ENCODE measurements at places on chromosomes 13 and 19. TPM values are rescaled to one million over a fixed set of nuclear protein-coding genes. Genes with fewer than 3 reads are reported as not detected.

Gene LHB
- total RNA-seq = not detected

Gene PDS5B
- total RNA-seq = 26.7 TPM

Gene KLC3
- 0.18 TPM for total RNA-seq

DNA sequence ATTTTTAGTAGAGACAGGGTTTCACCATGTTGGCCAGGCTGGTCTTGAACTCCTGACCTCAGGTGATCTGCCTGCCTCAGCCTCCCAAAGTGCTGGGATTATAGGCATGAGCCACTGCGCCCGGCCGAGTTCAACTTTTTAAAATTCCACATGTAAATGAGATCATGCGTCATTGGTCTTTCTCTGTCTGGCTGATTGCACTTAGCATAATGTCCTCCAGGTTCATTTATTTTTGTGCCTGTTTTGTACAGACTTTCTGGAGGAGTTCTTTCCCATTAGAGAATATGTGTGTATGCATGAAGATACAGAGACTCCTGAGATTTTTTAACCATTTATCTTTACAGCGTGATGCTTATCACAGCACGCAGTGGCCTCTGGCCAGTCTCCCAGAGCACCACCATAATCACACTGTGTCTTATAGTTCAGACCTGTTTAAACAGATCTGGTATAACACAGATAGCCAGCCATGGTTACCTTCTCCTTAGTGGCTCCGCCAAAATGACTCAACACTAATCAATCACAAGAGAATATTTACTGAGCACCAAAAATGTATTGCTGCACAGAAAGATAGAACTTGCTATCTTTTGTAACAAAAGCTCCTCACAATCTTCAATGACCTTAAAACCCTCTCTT lies 11.4 kb upstream of the STARD13 start:
- no peak for DNase-seq

DNA sequence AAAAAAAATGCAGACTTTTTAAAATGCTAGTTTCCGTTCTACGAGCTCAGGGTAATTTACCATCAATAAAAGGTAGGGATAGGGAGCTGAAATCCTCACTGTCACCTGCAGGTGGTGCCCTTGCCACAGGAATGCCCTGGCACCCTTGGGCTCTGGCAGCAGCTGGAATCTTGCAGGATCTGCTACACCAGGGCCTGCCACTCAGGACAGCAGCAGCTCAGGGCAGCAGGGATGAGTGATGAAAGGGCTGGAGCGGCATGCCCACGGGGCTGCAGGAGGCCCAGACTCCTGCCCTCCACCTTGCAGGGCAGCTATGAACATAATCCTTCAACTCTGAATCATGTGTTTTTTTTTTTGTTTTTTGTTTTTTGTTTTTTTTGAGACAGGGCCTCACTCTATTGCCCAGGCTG lies 54.0 kb downstream of the GNG7 start:
- peak; percentile 74 for DNase-seq

DNA sequence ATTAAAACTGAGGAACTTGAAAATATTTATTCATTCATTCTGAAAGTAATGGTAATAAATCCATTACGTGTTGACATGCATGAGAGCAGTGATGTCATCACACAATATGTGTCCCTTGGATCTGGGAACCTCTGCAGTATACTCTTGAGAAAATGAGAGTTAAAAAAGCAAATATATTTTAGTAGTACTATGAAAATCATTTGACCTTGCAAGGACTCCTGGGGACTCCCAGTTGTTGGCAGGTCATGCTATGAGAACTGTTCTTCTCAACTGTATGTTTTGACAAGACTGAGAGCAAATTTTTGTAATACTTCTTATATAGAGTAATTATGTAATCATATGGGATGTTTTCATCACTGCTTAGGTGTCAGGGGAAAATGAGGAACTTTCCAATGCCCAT lies 249.4 kb downstream of the PCCA start:
- DNase-seq = no peak
